ENCODE measurements at places on chromosomes 1 and 21.

DNA sequence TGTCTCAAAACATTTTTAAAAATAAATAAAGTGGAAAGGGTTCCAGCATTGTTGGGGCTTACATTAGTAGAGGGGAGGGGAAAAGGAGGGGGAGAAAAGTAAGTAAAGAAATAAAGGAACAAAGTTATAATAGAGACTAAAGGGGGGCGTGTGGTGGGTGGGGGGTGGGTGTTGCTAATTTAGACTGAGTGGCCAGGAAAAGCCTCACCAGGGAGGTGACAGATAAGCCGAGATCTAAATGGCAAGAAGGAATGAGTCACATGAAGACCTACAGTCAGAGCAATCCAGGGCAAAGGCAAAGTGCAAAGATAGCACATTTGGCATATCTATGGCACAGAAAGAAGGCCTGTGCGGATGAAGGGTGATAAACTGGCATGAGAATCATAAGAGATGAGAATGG is 7.5 kb downstream of the MPL start:
- DNase-seq = no peak

DNA sequence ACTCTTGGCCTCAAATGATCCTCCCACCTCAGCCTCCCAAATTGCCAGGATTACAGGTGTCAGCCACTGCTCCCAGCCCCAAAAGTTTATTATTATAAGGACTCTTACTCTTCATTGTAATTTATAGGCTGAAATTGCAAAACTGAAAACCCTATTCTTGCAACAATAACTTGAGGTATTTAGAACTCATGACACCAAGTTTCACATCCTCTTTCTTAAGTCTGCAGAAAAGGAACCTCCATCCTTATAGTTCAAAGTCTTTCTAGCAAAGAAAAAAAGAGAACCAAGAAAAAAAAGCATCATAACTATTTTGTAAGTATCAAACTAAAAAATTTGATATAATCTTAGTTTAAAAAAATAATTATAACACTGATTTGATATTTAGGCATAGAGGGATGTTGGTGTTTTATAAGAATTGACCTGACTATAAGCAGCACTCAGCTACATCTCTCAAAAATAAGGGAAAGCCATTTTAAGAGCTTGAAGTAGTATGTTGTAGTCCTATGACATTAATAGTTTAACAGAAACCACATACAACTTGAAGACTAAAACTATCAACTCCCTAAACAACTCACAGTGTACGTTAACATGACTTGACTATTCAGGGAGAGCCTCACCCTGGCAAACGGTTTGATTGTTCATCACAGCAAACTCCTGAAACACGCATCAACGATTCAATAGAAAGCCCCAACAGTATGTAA is 122.4 kb downstream of the AKT3 start:
- DNase-seq = no peak

- no peak for DNase-seq
These were observed 79.3 kb upstream of the TLR5 start for GRCh38 chr1:223222377-223222776.

- no peak for DNase-seq
These were observed 9.7 kb upstream of the ATAD3B start for GRCh38 chr1:1461721-1462317.

DNA sequence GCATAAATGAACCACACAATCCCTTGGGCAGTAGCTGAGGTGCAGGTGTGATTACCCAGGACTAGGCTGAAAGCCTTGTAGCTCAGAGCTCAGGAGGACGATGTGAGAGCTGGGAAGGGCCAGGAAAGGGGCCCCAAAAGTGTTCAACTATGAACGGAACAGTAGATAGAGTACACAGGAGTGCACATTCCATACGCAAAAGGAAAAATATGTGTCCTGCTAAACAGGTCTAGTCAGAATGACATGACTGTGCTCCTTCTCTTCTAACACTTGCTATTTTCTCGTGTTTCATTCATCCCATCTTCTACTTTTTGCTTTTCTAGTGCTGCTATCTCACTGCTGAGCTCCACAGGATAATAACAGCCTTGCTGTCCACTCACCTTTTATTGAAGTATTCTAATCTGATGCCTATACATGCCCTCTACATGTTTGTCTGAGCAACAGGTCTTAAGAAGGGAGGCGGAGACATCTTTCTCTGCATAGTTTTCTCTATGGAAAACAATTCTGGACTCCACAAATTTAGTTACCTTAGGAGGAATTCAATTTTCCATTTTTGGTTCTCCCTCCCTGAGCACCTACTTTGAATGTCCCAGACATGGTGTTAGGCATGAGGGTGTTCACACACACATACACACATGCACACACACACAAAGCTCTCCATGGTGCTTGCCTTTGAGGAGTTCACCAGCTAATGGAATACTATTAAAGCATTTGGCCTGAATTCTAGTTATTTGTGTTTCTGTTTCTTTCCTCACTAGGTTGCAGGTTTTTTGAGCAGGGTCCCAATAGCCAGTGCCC is 3.4 kb downstream of the S100A10 start:
- no peak for DNase-seq

Data from stimulated activated CD8-positive, alpha-beta memory T cell treated with anti-CD3 and anti-CD28 coated beads, Interleukin-15, amount 100 ng/mL, for 24 hours (primary cell).